ENCODE measurements at places on chromosomes 6 and 20.

DNA sequence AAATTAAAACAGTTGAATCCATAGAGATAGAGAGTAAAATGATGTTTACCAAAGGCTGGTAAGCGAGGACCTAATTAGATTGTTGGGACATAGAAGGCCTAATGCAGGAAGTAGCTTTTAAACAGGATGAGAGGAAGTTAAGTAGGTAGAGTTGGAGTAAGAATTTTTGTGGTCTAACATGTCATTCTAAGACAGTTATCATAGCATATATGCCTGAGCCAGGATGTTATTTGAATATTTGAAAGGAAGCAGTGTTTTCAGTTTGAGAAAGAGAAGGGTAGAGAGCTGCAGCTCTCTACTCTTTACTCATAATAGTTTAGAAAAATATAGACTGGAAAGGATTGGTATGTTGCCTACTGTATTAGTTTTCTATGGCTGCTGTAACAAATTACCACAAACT is 121.6 kb downstream of the MEI4 start:
- no peak for DNase-seq

- no peak for DNase-seq
Measured at GRCh38 chr20:41482647-41483552, 116.3 kb upstream of the EMILIN3 start.

DNA sequence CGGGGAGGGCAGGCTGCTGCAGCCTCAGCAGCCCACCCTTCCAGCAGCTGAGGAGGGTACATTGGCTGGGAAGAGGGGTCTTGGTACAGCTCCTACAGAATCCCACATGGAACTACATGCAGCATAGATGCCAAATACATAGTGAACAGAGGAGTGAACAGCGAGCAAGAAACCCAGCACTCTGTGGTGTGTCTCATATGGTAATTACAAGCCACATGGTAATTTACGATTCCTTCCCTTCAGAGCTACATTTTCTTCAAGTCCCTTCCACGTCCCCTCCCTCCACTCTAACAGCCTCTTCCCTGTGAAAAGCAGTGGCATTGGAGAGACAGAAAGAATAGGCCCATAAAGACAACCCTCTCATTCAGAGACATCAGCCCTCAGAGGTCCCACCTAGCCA is 167.7 kb downstream of the SYNDIG1 start:
- DNase-seq, result no peak

- DNase-seq, result no peak
Measured at GRCh38 chr20:1863296-1863695, 31.9 kb upstream of the SIRPA start.

GRCh38 chr6:161949531-161949930 is 675.7 kb upstream of the AGPAT4 start:
- no peak for DNase-seq

DNA sequence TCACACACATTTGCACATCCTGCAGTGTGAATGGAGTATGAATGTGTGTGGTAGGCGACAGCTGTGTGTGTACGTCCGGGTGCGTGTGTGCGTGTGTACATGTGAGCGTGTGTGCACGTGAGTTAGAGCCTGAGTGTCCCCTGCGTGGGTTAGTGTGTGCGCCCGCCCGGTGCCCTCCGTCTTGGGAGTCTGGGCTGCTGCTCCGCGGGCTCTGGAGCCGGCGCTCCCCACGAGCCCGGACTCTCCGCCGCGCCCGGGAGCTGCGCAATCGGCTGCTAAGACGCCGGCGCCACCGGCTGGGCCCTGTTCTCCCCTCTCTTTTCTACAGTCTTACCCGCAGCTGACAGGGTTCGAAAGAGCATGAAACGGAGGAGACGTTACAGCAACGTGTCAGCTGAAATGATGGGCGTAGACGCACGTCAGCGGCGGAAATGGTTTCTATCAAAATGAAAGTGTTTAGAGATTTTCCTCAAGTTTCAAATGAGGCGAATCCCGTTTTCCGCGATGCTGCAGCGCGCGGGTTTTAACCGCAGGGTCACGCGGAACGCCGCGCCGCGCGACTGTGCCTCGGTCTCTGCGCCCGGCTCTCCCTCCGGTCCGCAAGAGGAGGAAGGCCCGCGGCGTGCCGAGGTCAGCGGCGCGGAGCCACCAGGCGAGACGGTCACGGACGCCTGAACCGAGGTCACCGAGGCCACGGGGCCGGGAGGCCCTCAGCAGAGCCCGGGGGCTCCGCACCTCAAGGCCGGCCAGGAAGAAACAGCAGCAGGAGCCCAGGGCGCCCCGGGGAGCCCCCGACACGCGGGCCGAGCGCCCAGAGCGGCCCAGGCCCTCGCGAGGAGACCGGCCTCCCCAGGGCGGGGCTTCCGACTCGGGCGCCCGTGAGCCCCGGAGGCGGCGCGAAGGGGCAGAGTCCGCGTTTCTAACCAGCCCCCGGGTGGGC is 95.3 kb upstream of the BHLHE23 start:
- DNase-seq, result no peak

DNA sequence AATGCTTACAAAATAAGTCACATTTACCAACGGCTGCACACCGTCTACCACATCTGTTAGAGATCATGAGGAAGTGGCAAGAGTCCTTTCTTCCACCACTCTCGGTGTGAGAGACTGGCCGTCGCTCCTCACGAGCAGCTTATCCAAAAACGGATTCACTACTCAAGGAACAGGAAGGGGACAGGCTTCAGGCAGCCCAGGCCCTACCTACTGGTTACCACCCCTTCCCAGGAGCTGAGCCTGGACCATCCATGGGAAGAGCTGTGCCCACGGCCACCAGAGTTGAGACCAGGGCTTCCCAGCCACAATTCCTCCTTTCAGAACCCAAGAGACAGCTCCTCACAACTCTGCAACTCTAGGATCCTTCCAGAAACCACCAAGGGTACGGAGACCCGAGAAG is 37.0 kb downstream of the FOXF2 start:
- no peak for DNase-seq

DNA sequence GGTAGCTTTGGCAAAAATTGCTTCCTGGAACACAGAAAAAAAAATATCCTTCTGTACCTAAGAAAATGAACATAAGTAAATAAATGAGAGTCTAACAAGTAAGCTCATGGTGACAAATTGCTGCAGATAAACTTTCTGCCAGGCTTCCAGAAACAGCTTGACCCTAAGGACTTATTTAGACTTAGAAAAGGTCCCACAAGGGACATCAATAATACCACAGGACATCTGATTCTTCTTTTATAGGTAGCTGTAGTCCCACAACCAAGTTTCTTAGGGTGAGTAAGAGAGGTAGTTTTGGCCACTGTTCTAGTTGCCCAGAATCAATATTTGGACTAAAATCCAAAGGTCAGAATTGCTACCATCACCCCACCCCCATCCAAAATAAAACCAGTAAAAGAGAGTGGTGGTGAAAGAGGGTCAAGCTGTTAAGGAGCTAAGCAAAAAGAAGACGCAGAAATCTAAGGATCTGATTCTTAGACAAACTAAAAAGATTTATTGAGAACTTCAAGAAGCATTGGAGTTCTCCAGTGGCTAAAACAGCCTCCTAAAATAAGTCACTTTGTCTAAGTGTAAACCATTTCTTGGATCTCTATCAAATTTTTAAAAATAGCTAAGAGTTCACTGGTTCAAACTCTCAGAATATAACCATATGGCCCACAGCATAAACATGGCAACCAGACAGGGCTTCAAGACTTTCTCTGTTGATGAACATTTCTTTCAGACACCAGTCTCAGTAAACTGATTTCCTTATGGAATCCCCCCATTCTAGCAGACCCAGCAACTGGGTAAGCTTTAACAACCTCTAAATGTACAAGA is 180.6 kb downstream of the PTPRK start:
- DNase-seq, result no peak

GRCh38 chr20:22455259-22455658 is 129.1 kb downstream of the FOXA2 start:
- no peak for DNase-seq

DNA sequence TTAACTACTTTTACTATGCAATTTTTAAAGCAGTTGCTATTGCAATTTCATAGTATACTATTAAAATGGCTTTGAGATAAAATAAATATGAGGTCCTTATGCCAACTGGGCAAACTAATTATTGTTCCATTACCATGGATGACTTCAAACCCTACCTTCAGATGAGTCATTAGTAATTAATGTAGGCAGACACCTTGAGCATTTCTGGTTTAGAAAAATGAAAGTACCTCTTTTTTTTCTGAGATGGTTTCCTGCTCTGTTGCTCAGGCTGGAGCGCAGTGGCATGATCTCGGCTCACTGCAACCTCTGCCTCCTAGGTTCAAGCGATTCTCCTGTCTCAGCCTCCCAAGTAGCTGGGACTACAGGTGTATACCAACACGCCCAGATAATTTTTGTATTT is 11.9 kb downstream of the ASF1A start:
- DNase-seq, result no peak

DNA sequence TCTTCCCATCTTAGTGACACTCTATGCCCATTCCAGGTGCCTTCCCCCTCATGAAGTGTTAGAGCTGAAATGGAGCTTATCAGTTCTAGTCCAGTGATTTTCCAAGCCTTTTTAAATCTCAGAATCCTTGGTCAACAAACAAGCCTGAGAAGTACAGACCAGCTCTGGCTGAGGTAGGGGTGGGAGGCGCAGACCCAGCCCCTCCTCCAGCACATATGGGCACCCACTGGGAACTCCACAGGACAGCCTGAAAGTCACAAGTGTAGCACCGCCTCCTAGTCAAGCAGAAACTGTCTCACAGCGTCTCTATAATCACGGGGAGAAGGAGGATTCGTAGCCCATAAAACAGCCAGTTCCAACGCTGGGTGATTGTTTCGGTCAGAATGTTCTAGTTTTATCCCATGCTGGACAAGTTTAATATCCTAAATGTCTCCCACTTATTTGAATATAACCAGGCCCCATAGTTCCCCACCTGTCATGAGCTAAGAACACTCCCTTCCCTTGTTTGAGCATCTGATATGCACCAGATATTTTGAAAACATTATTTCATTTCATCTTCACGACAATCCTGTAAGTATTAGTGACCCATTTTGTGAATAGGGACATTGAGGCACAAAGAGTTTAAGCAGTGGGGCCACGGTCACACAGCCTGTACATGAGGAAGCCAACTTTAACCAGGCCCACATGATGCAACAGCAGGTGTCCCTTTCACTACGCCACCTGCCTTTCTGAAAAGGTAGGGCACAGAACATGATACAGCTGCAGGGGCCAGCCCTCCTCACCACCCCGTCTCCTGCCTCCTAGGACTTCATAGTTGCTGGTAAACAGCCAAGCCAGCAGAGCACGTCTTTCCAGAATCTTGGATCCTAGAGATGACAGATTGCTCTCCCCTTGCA is 40.1 kb downstream of the TRAF3IP2 start:
- no peak for DNase-seq

GRCh38 chr6:93389192-93389591 is 30.2 kb downstream of the EPHA7 start:
- DNase-seq, result no peak

DNA sequence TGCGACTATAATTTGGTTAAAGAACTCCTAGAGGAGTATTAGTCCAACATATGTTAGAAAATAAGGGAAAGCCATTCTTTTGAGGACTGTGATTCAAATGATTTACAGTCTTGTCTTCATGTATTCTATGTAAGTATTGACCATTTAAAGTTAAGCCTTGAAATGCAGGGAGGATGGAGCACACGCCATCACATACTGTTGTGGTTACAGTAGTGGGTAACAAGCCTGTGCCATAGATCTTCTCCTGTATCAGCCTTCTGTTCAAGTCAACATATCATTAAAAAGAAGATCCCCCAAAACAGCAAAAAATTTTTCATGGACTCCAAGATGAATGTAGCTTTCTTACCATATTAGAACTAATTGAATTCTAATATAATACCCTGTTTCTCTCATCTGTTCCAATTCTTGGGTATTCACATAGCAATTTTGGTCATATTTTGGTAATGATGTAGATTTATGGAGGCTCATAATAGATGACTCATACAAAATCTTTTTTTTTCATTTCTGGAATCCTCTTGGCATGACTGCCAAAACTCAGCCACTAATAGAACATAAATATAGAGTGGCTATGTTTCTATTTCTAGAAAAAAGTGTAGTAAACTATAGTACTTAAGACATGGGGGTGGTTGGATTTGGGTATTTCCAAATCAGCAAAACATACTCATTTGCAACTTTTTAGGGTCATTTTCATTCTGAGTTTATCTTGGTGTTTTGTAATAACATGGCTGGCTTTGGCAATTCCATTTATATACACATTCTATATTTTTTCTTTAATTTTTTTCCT is 413.5 kb downstream of the BCKDHB start:
- no peak for DNase-seq

- DNase-seq, result no peak
Measured at GRCh38 chr20:35005463-35005961, 49.8 kb downstream of the MYH7B start.

DNA sequence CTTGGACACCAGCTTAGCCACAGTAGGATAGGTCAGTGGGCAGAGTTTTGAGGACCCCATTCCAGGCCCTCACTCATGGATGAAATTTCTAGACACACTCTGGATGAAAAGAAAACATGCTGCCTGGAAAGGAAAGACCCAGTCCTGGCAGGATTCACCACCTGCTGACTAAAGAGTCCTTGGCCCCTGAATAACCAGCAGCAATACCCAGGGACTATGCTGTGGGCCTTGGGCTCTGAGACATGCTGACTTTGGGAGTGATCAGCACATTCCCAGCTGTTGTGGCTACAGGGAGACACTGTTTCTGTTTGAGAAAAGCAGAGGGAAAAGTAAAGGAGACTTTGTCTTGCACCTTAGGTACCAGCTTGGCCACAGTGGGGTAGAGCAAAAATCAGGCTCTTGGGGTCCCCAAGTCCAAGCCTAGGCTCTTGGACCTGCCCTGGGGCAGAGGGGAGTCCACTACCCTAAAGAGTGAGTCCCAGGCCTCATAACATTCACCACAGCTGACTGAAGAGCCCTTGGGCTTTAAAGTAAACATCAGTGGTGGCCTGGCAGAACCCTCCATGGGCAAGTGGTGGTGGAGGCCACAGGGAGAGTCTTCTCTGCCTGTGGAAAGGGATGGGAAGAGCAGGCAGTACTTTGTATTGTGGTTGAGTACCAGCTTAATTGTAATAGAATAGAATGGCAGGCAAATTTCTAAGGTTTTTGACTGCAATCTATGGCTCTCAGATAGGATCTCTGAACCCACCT is 516.8 kb downstream of the BCKDHB start:
- DNase-seq, result no peak

DNA sequence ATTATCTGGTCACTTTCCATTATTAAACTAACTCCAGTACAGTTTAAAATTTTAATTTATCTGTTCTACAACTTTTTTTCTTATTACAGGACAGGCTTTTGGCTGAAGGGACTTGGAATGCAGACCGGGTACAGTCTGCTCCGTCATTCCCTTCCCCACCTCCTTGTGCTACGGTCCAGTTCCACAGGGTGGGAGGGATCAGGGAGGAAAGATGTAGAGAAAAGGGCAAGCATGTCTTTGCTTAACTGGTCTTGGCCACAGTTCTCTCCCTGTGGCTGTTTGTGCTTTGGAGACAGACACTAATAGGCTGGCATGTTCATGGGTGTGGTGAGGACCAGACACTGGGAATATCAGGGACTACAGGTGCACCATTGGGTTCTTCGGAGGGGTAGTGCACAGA is 12.1 kb upstream of the RGS17 start:
- no peak for DNase-seq

- no peak for DNase-seq
Measured at GRCh38 chr6:32972353-32973143, 4.2 kb downstream of the BRD2 start.
